ENCODE measurements at places on chromosomes 2 and 18. TPM values are rescaled to one million over a fixed set of nuclear protein-coding genes. Genes with fewer than 3 reads are reported as not detected.

The FAP gene
- total RNA-seq, result not detected

The RNF125 gene
- total RNA-seq, result 9.4 TPM

The CCDC85A gene
- 0.17 TPM for total RNA-seq

The NPAS2 gene
- total RNA-seq, result 1.1 TPM

The PKP4 gene
- total RNA-seq, result 52.3 TPM

DNA sequence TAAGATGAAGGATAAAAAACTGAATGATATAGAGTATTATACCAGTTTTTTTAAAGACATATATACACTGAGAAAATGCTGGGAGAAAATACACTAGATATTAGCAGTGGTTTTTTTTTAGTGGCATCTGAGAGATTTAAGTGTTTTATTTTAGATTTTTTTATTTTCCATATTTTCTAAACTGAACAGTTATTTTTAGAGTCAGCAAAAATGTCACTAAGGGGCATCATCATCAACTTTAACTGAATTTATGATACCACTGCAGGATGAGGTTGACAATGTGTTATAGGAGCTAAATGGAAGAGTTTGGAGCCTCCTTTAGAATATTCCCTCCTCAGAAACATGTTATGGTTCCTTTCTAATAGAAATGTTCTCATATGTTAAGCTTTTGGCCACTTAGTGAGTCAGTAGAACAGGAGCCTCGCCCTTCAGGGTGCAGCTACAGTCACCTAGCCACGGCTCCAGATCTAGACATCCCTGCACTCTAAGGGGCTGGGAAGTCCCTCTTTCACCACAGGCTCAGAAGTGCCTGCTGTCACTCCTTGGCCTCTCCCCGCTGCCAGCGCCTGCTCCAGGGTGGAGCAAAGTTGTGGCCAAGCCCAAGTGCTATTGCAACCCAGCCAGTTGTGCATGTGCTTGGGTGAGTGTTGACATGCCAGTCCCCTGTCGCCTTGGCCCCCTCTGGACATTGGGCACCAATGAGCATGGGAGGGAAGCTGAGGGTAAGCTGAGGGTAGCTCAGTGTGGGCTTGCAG lies 210.7 kb upstream of the RASGRP3 start:
- H3K4me1 ChIP-seq, result no peaks in the 10 kb centered on the region
- H3K27ac ChIP-seq, result no peak overlapping the region
- DNase-seq, result no peak
- peaks cover 2% of the 10 kb centered on the region for H3K36me3 ChIP-seq
- H3K4me3 ChIP-seq, result no peak overlapping the region

- H3K4me3 ChIP-seq, result no peak overlapping the region
- H3K27me3 ChIP-seq, result no peaks in the 10 kb centered on the region
- H3K36me3 ChIP-seq, result no peaks in the 10 kb centered on the region
- H3K4me1 ChIP-seq, result no peaks in the 10 kb centered on the region
- H3K27ac ChIP-seq, result no peak overlapping the region
- DNase-seq, result no peak
Observed at GRCh38 chr18:13615432-13615861, 110.9 kb downstream of the FAM210A start.

DNA sequence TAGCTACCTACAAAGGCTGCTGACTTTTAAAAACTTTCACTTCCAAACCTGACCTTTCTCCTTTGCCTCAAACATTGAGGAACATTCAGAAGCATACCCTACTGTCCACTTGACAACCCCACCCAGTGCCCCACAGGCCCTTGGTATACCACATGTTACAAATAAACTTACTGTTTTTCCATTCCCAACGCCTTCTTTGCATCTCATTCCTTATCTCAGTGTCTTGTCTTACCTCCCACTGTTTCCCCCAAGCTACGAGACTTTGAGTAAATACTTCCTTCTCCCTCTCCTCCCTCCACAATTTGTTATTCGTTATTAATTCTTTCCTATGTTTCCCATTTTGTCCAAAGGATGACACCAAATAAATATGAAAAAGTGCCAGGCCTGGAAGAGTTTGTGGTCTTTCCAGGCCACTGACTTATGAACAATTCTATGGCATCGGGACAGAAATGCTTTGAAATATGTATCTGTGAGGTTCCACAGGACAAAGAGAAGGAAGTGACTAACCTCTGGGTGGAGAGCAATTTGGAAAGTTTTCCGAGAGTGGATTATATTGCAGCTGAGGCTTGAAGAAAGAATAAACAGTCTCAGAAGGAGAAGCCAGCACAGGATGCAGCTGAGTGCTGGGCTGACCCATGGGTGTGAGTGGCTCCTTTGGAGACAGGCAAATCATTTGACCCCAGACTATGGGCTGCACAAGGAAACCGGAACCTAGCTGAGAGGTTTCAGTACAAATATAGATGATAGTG lies 409.0 kb downstream of the LPIN1 start:
- no peaks in the 10 kb centered on the region for H3K36me3 ChIP-seq
- no peak for DNase-seq
- no peak overlapping the region for H3K27ac ChIP-seq
- 0 out of 2 replicates have a peak, but pooled peaks cover 2% of the 10 kb centered on the region for H3K4me1 ChIP-seq
- no peak overlapping the region for H3K4me3 ChIP-seq
- no peaks in the 10 kb centered on the region for H3K27me3 ChIP-seq

- H3K36me3 ChIP-seq, result no peaks in the 10 kb centered on the region
- no peaks in the 10 kb centered on the region for H3K27me3 ChIP-seq
- no peaks in the 10 kb centered on the region for H3K4me1 ChIP-seq
- no peak overlapping the region for H3K4me3 ChIP-seq
Observed at GRCh38 chr2:37713258-37713700, 41.8 kb upstream of the CDC42EP3 start.

DNA sequence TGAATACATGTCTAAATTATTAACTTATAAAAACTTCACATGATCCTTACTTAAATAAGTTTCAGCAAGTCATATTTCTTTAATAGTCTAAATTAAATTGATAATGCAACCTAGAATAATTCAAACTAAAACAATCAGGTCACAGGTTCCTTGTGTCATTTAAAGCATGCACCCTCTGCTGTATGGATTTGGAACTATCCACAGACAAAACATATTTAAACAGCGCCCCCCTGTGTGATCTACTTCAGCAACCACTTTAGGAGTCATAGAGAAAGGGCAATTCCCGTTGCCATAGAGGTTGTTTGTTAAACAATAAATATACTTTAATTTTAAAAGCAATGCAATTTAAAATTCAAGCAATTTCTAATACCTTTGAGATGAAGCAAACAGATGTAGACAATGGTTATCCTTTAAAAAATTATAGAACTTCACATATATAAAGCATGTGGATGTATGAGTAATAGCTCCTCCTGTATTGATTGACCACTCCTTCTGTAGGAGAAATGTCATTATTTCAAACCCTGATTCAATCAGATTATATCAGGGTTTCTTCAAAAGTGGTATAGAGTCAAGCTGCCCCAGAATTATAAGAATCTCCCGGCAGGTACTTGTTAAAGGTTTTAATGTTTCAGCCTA lies 21.2 kb downstream of the GRB14 start:
- no peaks in the 10 kb centered on the region for H3K27me3 ChIP-seq
- H3K4me1 ChIP-seq, result no peaks in the 10 kb centered on the region
- no peak overlapping the region for H3K4me3 ChIP-seq
- DNase-seq, result peak; percentile 46
- no peaks in the 10 kb centered on the region for H3K36me3 ChIP-seq

DNA sequence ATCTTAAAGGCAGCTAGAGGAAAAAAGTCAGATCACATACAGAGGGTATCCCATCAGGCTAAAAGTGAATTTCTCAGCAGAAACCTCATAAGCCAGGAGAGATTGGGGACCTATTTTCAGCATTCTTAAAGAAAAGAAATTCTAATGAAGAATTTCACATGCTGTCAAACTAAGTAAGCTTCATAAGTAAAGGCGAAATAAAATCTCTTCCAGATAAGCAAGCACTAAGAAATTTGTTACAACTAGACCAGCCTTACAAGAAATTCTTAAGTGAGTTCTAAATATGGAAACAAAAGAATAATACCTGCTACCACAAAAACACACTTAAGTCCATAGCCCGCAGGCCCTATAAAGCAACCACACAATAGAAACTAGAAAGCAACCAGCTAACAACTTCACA lies 186.1 kb downstream of the ETAA1 start:
- peaks cover 22% of the 10 kb centered on the region for H3K36me3 ChIP-seq
- no peak for DNase-seq
- no peak overlapping the region for H3K27ac ChIP-seq
- H3K4me3 ChIP-seq, result no peak overlapping the region
- no peaks in the 10 kb centered on the region for H3K27me3 ChIP-seq
- H3K4me1 ChIP-seq, result no peaks in the 10 kb centered on the region

GRCh38 chr18:48138660-48139430 lies 208.4 kb upstream of the SMAD2 start:
- H3K36me3 ChIP-seq, result no peaks in the 10 kb centered on the region
- peaks cover 9% of the 10 kb centered on the region for H3K4me1 ChIP-seq
- no peak overlapping the region for H3K4me3 ChIP-seq
- DNase-seq, result no peak
- H3K27ac ChIP-seq, result no peak overlapping the region

DNA sequence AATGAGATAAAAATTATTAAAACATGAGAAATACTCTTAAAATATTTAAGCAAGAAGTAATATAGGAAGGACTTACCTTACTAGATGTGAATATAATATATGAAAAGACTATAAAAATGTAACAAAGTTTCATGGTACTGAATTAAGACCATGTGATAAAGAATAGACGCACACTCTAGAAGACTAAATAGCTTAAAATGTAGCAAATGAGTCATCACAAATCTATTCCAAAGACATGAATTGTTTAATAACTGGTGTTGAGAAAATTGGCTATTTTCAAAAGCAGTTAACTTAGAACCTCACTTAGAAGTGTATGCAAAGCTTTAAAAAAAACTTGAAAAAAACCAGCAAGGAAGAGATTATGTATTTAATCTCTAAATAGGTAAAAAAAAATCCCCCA lies 64.1 kb downstream of the POLE4 start:
- DNase-seq, result no peak
- no peaks in the 10 kb centered on the region for H3K27me3 ChIP-seq
- no peak overlapping the region for H3K4me3 ChIP-seq
- H3K4me1 ChIP-seq, result no peaks in the 10 kb centered on the region
- H3K36me3 ChIP-seq, result no peaks in the 10 kb centered on the region
- no peak overlapping the region for H3K27ac ChIP-seq

DNA sequence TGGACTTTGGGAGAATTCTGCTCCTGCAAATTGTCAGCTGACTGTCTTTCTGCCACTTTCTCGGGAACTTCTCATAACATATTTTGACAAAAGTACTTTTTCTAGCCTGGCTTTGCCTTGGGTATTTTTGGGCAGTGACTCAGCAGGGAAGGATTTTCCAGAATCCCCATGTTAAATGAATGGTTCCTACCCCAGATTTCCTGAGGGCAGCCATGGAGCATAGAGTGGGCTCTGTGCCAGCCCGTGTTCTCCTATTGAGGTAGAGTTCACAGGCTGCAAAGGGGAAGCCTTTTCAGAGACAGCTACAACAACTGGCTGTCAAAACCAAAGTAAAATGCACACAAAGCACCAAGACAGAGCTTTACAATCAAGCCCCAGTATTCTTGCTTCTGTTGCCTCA lies 59.8 kb downstream of the BMP10 start:
- no peak overlapping the region for H3K27ac ChIP-seq
- no peak overlapping the region for H3K4me3 ChIP-seq
- DNase-seq, result no peak
- H3K36me3 ChIP-seq, result no peaks in the 10 kb centered on the region
- no peaks in the 10 kb centered on the region for H3K27me3 ChIP-seq

GRCh38 chr2:172931256-172931894 lies 144.3 kb upstream of the MAP3K20 start:
- peaks cover 2% of the 10 kb centered on the region for H3K4me1 ChIP-seq
- no peaks in the 10 kb centered on the region for H3K27me3 ChIP-seq
- H3K36me3 ChIP-seq, result no peaks in the 10 kb centered on the region

DNA sequence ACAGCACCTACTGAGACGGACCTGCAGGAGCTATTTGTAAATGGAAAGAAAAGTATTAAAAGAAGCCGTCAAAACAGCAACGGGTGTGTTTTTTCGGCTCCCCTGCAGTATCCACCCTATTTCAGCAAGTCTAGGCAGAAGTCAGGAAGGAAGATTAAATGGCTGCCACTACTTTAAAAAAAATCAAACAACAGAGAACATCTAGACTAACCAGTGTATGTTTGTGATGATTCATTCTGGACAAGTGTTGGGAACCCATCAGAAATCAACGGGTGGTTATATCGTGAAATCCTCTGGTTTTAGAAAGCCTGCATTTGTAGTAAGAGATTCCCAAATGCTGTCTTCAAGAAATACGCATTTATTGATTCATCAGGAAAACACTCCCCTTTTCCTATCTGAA lies 9.0 kb downstream of the PMAIP1 start:
- no peaks in the 10 kb centered on the region for H3K27me3 ChIP-seq
- peaks cover 8% of the 10 kb centered on the region for H3K36me3 ChIP-seq
- no peak for DNase-seq
- peaks cover 8% of the 10 kb centered on the region for H3K4me1 ChIP-seq
- no peak overlapping the region for H3K27ac ChIP-seq
- no peak overlapping the region for H3K4me3 ChIP-seq

GRCh38 chr2:562391-563364 lies 114.5 kb downstream of the TMEM18 start:
- no peak overlapping the region for H3K4me3 ChIP-seq
- H3K27ac ChIP-seq, result no peak overlapping the region
- no peaks in the 10 kb centered on the region for H3K27me3 ChIP-seq
- no peak for DNase-seq
- no peaks in the 10 kb centered on the region for H3K4me1 ChIP-seq

DNA sequence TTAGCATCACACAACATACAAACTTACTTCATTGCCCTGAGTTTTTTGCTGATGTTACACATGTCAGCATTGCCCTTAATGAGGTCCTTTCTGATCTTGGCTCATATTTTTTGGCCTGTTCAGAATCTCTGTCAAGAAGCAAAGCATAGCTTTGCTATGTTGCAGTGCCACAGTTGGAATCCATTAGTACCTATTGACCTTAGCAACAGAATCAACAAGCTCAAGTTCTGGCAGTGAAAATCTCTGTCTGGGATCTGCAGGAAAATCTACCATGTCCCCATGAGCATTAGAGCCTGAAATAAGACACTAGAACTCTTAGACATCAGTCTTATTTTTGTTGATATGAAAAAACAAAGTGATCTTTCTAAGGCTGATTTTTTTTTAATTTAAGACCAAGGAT lies 105.6 kb upstream of the FHL2 start:
- no peaks in the 10 kb centered on the region for H3K4me1 ChIP-seq
- H3K27me3 ChIP-seq, result no peaks in the 10 kb centered on the region
- no peak overlapping the region for H3K4me3 ChIP-seq
- no peak overlapping the region for H3K27ac ChIP-seq

DNA sequence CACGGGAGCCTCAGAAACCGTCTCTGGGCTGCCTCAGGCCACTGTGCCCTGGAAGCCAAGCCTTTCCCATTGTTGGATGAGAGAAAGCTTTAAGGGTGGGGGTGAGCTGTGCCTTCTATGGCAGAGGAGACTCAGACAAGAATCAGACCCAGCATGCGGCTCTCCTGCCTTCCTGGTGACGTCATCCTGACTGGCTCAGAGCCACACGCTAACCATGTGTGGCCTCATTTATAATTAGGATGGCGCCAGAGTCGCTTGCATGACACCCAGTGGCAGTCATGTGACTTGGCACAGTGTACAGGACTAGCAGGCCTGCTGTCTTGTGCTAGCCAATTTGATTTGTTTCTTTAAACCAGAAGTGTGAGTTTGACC lies 99.1 kb downstream of the SH3BP4 start:
- H3K4me3 ChIP-seq, result no peak overlapping the region
- DNase-seq, result no peak
- no peaks in the 10 kb centered on the region for H3K27me3 ChIP-seq
- H3K36me3 ChIP-seq, result peaks cover 79% of the 10 kb centered on the region
- no peak overlapping the region for H3K27ac ChIP-seq

GRCh38 chr18:28065031-28065792 lies 111.7 kb downstream of the CDH2 start:
- no peak for DNase-seq
- H3K27me3 ChIP-seq, result no peaks in the 10 kb centered on the region
- H3K27ac ChIP-seq, result no peak overlapping the region
- peaks cover 6% of the 10 kb centered on the region for H3K36me3 ChIP-seq
- H3K4me3 ChIP-seq, result no peak overlapping the region
- H3K4me1 ChIP-seq, result no peaks in the 10 kb centered on the region

Data from H9 (cell line).